ENCODE measurements at places on chromosomes 6 and 20.
A peak's percentile ranks its signal among the peaks of the same experiment; 100 is the strongest.

GRCh38 chr20:41135888-41136679, 1.3 kb upstream of the PLCG1 start:
- DNase-seq = no peak

GRCh38 chr6:136551103-136551502, 881 bp upstream of the MAP7 start:
- no peak for DNase-seq

- no peak for DNase-seq
These were observed 146.2 kb downstream of the COL21A1 start for GRCh38 chr6:56101141-56101553.

- DNase-seq = no peak
These were observed 8.1 kb downstream of the ARHGAP18 start for GRCh38 chr6:129701721-129702455.

DNA sequence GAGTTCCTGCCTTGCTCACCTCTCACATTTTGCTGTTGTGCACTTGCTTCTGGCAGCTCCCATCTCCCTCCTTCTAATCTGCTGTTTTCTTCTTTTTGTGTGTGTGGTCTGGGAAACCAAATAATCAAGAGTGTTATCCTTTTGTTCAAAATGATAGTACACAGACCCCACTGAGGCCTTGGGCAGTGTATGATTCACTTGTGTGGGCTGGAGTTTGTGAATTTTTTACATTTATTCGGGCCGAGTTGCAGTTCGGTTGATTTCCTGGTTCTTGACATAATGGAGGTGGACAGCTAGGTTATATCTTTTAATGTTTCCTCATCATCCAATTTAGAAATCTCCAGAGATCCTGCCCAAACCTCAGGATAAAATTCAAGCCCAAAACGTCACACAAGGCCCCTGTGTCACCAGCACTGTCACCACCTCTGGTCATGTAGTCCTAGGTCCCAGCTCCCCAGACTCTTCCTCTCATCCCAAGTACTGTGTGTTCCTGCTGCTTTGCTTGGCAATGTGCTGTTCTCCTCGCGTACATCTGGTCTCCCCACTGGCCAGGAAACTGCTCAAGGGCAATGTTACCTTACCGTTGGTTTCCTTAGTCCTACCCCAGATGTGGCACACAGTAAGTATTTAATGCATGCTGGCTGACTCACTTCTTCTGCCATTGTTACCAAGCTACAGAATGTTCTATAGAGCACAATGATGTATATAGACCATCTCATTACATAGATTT, 55.7 kb upstream of the PHACTR2 start:
- no peak for DNase-seq

GRCh38 chr6:125230674-125231073, 71.1 kb downstream of the HDDC2 start:
- DNase-seq = no peak

- DNase-seq = peak; percentile 82
These were observed 96.5 kb downstream of the HFE start for GRCh38 chr6:26183581-26184366.
